HT-29 (cell line): ENCODE measurements at places on chromosomes 7 and 10. TPM values are rescaled to one million over a fixed set of nuclear protein-coding genes. Genes with fewer than 3 reads are reported as not detected.
A peak's percentile ranks its signal among the peaks of the same experiment; 100 is the strongest.

DNA sequence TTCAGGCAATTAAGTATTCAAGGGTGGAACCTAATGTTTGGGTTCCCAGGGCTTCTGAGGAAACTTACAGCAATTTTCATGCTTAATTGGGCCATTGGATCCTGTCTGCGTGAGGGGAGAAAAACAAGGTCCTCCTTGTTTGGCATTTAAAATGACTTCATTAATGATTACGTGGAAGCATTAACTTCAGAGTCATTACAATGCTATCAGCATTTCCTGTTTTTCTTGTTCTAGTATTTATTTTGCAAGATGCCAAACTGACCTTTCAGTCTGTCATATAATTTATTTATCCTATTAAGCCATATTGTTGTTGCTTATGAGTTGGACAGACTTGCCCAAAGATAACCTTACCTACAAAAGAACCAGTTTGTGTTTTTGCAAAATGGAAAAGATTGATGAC is 324.1 kb upstream of the LRRN3 start:
- DNase-seq, result peak; percentile 68

GRCh38 chr7:31123321-31123720 is 71.2 kb downstream of the ADCYAP1R1 start:
- no peak for DNase-seq

DNA sequence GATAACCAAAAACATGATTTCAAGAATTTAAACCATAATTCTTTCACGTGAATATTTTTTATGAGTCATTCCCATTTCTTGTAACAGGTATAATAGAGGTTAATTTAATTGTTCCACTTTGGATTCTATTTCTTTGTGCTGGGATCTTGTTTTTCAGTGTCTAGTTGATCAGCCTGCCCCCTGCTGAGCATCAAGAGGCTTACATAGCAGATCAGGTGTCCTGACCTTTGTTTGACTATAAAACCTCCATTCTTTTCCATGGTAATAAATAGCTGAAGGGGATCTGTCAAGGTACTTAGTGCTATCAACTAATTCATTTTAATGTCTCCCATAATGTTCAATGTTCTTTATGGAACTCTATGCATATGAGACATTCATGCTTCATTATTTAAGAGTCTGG is 4.9 kb downstream of the COL17A1 start:
- peak; percentile 62 for DNase-seq

DNA sequence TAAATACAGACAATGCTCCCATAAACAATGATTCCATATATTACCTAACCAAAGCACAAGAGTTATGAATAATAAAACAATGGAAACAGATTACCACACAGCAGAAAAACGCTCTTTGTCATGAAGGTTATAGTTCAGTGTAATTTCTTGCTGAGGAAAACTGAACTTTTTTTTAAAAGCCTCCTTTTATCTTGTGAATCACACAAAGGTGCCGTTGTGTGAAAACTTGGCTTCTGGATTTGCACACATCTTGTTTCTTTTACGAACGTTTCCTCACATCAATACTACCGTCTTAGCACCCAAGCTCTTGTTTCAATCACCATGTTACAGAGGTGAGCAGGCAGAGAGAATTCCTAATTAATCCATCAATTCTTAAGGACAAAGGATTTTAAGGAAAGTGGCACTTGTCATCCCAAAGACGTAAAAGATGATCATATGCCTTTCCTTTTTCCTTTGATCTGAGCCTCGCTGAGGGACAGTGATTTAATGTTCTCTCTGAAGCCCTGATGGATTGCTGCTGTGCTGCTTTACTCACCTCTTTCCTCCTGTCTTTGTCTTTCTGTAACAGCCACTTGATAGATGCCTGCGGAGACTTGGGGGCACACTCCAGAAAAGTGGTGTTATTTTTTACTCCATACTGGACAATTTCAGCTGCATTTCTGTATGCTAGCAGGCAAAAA is 110.1 kb downstream of the CD36 start:
- no peak for DNase-seq

DNA sequence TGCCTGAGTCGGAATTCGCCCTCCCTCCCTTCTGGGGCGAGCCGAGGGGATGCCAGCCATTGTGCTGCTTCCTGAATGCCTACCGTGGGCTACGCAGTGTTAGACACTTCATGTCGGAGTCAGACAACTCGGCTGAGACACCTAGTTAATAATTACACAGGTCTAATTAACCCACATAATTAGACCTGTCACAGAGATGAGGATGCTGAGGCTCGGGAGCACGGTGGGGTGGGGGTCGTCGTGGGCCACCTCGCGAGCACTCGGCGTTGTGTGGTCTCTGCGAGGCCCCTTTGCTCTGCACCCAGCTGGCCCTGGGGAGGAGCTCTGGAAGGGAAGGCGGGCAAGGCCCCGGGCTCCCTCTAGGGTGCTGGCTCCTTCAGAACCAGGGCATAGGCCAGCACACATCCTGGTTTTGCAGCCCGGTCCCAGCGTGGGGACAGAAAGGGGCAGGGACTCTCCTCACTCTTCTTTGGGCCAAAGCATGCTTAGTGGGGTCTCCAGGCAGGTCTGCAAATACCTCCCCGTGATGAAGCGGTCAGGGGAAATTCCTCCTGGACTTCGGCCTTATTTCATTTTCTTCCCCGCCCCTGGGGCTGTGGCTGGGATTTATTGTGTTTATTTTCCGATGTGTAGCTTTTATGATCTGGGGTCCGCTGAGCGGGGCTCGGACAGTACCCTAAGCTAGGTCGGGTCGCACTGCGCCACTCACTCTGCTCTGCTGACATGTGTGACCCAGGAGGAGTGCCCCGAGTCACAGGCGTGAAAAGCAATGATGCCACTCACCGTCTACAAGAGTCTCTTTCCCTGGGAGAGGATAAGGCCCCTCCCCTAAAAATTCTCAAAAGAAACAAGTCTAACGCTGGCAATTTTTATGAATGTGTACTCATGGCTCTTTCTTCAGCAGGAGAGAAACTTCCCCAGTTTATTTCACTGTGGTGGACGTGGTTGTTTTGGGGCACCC is 4.9 kb upstream of the FOXL3 start:
- DNase-seq, result peak; percentile 28

- DNase-seq, result no peak
Measured at GRCh38 chr7:111074071-111074747, 16.7 kb upstream of the LRRN3 start.

GRCh38 chr10:79289801-79290200 is 57.5 kb upstream of the PPIF start:
- peak; percentile 7 for DNase-seq

GRCh38 chr10:122461367-122461728 is at the start of gene HTRA1:
TSS of gene HTRA1 (plus strand) at chr10:122461553. CDS start at chr10:122461653, 100 bp downstream.
- DNase-seq, result no peak

GRCh38 chr10:123527151-123527550 is 139.0 kb upstream of the GPR26 start:
- DNase-seq, result no peak

GRCh38 chr7:16223963-16224707 is 197.2 kb downstream of the CRPPA start:
- DNase-seq, result no peak

ADRA2A gene
- total RNA-seq, result 16.3 and 20.5 TPM in 2 replicates

UNCX gene
- total RNA-seq, result not detected in 2 replicates

HOXA1 gene
- 2.0 and 3.9 TPM in 2 replicates for total RNA-seq

EGFR gene
- 28.1 and 30.4 TPM in 2 replicates for total RNA-seq
